T-helper 22 cell (primary cell): ENCODE measurements at places on chromosomes 6 and 20.

GRCh38 chr20:4026093-4026601, 10.8 kb upstream of the RNF24 start:
- no peak for DNase-seq

GRCh38 chr6:98920904-98921431, 26.8 kb downstream of the FBXL4 start:
- DNase-seq, result no peak

DNA sequence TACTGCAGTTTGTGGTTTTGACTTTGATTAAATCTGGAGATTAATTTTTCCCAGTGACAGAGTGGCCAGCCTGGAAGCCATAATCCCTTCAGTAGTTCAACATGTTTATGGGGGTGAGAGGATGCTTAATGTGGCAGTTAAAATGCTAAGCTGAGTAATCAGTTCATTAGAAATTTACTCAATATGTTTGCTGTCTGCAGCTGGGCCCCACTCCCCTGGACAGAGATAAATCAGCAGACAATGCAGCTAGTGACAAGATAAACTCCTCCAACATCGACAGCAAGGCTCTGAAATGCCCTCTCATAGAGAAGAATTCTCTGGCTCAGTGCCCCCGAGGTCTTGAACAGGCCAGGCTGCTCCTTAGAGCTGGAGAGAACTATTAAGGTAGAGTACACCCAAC, 101.9 kb downstream of the LRFN2 start:
- DNase-seq, result no peak

DNA sequence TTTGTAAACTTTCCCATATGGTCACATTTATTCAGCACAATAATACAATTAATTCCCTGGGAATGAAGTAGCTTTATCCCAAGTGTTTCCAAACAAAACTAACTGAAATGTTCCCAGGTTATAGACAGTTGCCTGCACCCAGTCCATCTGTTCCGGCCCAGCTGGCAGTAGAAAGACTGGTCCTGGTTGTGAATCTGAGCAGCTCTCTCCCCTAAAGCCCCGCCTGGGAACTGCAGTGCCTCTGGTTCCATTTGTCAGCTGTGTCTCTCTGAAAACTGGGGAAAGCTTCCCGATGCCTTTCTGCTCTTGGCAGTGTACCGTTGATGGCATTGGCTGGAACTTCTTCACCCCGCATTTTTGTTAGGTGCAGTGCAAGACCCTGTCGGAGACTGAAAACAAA, 8.7 kb downstream of the MTHFD1L start:
- no peak for DNase-seq

GRCh38 chr20:47315339-47316056, 41.0 kb downstream of the ZMYND8 start:
- no peak for DNase-seq

DNA sequence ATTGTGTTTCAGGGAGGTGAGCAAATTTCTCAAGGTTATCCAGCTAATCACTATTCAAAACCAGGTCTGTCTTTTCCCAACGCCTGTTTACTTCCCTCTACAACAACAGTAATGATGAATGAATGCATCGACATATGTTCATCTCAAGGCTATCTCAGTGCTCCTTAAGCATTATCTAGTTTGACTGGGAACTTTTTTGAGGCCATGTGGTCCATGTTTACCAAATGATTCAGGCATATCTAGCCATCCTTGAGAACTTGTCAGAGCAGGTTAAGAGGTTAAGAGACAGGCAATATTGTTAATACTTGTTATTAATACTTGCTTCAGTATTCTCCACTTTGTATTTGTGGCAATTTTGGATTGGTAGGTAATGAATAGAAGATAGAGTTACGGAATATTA, 1038.4 kb upstream of the FLRT3 start:
- DNase-seq, result no peak
